ENCODE measurements at places on chromosomes 6 and 20.

- DNase-seq, result no peak
Observed at GRCh38 chr6:154538640-154539191, 28.2 kb upstream of the CNKSR3 start.

DNA sequence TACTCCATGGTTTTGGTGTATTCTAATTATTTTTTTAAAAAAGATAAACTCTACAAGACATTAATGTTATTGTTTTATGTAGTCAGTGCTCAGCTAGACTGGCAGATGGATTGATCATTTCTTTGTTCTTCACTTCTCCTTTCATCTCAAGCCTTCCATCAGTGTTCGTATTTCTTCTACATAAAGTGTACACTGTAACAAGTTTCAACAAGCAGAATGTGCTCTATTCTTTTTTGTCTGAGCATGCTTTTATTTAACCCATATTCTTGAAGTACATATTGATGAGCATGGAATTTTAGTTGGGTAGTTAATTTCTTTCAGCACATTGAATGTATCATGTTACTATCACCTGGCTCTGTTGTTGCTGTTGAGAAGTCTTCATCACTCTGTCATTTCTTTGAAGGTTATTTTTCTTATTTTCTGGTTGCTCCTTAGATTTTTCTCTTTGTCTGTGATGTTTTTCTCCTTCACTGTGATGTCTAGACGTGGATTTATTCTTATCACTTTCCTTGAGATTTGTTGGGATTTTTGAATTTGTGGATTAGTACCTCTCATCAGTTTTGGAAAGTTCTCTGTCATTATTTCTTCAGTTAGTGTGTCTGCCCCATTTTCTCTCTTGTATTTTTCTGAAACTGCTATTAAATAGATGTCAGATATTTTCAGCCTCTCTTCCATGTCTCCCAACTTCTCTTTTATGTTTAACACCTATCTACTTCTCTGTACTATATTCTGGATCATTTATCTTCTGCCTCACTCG lies 48.5 kb downstream of the TGM2 start:
- DNase-seq, result no peak

- no peak for DNase-seq
Observed at GRCh38 chr6:13469693-13470092, 17.7 kb downstream of the GFOD1 start.

- DNase-seq, result peak; percentile 53
Observed at GRCh38 chr6:43228951-43229802, at the start of gene DNPH1. Gene DNPH1 (minus strand): TSS chr6:43229481. CDS start chr6:43229456, 25 bp downstream.

DNA sequence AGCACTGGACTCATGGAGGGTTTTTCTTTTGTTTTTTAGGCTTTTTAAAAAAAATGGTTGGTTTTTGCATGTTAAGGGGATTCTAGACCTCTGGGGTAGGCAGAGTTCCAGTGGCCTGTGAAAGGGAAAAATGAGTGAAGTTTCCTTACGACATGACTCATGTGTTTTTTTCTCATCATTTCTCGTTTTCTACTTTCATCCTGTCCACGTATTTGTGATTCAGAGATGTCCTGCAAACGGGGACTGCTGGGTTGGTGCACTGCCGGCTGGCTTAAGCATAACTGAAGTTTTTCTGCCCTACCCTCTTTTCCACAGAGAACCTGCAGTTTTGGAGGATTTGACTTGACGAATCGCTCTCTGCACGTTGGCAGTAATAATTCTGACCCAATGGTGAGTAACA lies 182.3 kb downstream of the SASH1 start:
- DNase-seq, result peak; percentile 1

GRCh38 chr6:12113190-12113577 lies 101.1 kb downstream of the HIVEP1 start:
- no peak for DNase-seq

- no peak for DNase-seq
Observed at GRCh38 chr20:45828589-45828988, 1.5 kb upstream of the TNNC2 start.

- no peak for DNase-seq
Observed at GRCh38 chr6:148250975-148251685, 91.5 kb upstream of the SASH1 start.

DNA sequence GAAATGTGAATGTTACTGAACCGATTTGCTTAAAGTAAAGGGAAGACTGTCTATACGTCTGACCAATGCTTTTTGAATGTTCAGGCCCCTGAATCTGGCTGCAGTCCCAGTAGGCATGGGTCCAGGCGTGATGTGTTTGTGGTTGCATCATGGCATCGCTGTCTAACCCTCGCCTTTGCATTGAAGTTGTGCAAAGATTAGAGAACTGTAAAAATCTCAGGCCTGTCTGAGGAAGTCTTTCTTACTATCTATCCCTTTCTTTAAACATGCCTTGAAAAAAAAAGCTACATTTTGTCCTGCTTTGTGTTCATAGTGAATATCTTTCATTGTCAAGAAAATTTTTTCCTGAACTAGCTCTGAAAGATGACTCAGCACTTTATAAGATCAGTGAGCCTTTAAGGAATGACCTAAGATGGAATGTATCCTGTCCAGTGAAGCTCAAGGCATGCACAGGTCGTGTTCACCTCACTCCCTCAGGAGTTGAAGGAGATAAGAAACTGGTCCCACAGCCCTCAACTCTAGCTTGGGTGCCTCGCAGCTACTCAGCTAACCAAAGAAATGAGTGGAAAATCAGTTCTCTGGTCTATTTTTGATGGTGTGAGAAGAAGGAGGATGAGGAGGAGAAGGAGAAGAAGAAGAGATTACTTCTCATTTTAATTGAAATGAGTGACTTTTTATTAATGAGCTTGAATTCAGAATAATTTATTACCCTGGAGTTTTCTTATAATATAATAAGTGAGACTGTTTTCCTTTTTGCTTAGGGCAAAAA lies 48.6 kb downstream of the TPD52L1 start:
- no peak for DNase-seq

DNA sequence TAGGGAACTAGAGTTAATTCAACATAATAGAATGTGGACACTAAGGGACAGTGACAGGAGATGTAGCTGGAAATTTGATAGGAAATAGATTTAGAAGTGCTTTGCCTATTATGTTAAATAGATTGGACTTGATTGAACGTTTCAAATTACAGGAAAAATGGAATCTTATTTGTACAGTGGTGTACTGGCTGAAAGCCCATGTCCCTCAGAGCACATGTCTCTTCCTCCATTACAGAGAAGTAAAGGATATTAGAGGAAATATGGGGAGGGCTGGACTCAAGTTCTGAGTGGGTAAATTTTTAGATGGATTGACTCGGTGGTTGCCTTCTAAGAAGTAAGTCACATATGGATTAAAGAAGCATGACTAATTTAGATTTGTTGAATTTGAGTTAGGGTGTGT lies 11.4 kb downstream of the PKIB start:
- no peak for DNase-seq

GRCh38 chr20:48740712-48741111 lies 87.1 kb downstream of the PREX1 start:
- no peak for DNase-seq

GRCh38 chr6:41184761-41185160 lies 16.2 kb downstream of the TREML2 start:
- no peak for DNase-seq

GRCh38 chr6:38646166-38646878 lies 6.6 kb upstream of the BTBD9 start:
- DNase-seq, result no peak

- no peak for DNase-seq
Observed at GRCh38 chr6:140032189-140032588, 657.7 kb upstream of the CITED2 start.

DNA sequence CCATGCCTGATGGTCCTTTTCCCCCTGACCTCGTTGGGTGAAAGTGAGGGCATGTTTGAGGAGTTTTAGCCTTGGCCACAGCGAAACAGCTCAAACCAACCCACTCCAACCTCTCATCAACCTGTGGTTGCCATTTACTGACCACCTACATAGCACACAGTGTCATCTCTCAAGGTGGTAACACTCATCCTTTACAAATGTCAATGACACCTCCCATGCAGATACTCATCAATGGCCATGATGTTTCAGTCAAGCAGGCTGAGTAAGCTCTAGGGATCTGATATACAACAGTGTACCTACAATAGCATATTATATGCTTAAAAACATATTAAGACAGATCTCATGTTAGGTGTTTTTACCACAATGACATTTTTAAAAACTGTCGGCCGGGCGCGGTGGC lies 9.3 kb downstream of the RRAGD start:
- DNase-seq, result no peak

DNA sequence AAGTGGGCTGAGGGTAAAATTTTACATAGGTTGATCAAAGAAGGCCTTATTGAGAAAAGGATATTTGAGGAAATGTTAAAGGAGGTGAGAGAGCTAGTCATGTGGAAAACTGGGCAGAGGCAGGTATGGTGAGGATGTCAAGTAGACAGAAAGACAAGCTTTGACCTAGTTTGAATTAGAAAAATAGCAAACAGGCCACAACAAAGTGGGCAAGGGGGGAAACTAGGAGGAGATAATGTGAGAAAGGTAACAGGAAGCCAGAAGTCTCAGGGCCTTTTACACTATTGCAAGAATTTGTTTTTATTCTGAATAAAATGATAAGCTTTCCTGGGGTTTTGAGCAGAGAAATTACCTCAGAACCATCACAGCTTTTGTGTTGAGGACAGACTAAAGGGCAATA lies 115.7 kb downstream of the RWDD2A start:
- no peak for DNase-seq

GRCh38 chr6:104409913-104410312 lies 449.8 kb downstream of the HACE1 start:
- no peak for DNase-seq

DNA sequence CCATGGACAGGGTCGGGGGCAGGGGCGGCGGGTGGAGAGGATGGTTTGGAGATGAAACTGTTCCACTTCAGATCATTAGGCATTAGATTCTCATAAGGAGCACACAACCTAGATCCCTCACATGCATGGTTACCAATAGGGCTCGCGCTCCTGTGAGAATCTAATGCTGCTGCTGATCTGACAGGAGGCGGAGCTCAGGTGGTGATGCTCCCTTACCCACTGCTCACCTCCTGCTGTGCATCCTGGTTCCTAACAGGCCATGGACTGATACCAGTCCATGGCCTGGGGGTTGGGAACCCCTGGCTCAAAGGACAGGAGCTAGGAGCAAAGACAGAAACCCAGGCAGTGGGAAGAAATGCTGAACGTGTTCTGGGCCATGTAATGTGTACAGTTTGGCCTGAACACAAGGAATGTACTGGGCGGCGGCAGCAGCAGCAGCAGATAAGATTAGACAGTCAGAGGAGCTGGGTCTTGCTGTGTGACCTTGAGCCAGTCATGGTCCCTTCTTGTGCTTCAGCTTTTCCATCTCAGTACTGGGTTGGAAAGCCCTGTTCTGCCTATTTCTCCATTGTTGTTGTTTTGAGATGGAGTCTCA lies 4.7 kb upstream of the SPAG4 start:
- DNase-seq, result no peak

DNA sequence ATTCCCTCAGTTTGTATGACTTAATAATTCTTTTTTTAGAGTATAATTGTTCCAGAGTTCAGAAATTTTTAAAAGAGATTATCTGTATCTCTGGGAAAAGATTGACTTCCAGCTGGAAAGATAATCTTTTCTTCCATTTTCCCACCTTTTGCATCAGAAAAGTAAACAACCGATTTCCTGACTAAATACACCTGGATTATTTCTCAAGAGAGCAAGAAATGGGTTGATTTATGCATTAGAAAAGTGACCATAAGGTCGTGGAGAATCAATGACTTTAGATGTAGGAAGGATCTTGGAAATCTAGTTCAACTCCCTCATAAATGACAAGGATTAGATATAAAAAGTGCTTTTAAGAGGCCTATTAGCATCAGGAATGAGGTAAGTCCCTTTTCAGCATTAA lies 79.9 kb downstream of the SGK1 start:
- no peak for DNase-seq

DNA sequence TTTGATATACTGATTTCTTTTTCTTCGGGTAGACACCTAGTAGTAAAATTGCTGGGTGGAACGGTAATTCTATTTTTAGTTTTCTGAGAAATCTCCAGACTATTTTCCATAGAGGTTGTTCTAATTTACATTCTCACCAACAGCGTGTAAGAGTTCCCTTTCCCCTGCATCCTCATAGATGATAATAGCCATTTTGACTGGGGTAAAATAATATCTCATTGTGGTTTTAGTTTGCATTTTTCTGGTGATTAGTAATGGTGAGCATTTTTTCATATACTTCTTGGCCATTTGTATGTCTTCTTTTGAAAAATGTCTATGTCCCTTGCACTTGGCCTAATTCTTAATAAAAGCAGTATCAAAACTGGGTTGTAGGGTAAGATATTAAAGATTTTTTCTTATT lies 148.9 kb upstream of the SIM1 start:
- no peak for DNase-seq

GRCh38 chr6:23940466-23940865 lies 185.5 kb upstream of the NRSN1 start:
- DNase-seq, result no peak

DNA sequence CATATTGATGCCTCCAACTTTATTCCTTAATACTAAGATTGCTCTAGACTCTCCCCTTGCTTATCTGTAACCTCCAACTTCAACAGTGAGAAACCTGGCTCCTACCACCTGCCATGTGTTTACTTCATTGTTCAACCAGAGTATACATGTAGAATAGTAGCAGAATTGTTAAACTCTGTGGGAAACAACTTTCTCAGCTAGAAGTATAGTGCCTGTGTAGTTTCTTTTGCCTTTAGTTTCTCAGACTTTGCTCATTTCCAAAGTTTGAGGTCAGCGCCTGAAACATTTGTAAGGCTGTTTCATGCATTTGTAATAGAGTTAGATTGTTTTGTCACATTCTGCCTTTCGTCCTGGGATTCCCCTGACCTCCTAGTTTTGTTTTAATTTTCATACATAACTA lies 34.9 kb upstream of the HECA start:
- no peak for DNase-seq

DNA sequence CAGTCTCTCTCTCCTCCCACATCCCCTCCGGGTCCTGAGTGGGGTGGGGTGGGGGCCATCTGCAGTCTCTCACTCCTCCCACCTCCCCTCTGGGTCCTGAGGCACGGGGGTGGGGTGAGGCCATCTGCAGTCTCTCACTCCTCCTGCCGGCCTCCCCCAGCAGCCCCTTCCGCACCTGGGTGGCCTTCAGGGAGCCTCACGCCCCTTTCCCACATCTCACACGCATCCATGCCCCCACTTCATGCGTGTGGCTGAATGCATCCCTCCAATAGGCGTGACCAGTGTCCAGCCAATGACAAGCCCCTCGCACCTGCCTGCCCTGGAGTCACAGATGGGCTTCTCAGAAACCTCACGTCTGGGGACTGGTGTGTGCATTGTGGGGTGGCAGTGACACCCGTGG lies 993 bp upstream of the SRMS start:
- DNase-seq, result no peak

GRCh38 chr6:47353871-47354270 lies 44.2 kb upstream of the TNFRSF21 start:
- no peak for DNase-seq

- DNase-seq, result no peak
Observed at GRCh38 chr6:126600258-126600916, 260.5 kb downstream of the CENPW start.

DNA sequence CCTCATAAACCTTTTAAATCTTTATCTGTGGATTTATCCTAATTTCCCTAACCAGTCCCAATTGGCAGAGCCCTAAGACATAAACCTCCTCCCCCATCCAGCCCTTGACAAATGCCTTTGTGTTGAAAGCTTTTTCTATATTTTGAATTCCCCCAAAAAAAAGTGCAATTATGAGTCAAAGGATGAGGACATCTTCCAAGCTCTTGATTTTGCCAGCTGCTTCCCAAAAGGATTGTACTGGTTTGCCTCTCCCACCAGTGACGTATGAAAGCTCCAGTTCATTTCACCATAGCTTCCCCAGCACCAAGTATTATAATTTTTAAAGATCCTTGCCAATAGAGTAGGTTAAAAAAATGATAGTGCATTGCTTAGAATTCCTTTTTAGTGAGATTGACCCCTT lies 38.9 kb downstream of the SIRPA start:
- no peak for DNase-seq

Measured in stimulated activated CD4-positive, alpha-beta T cell treated with anti-CD3 and anti-CD28 coated beads, Interleukin-12 subunit alpha, Interleukin-12 subunit beta, amount 100 ng/mL, for 48 hours (primary cell).